ENCODE measurements at places on chromosomes 11 and 22.

DNA sequence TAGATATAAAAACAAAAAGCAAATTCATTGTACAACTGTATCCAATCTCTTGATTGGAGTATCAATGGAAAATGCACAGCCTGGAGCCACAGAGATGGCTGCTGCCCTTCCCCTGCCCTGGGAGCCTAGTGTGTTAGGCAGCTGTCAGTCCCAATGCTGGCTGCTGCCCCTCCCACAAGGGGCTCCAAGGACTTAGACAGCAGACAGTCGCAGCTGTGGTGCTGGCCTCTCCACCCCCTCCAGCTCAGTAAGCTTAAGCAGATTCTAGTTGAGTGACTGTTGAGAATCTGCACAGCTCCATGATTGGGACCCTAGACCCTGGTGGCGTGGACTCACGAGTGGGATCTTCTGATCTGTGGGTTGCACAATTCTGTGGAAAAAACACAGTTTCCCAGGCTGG lies 1511.2 kb downstream of the FAM181B start:
- no peak for DNase-seq

DNA sequence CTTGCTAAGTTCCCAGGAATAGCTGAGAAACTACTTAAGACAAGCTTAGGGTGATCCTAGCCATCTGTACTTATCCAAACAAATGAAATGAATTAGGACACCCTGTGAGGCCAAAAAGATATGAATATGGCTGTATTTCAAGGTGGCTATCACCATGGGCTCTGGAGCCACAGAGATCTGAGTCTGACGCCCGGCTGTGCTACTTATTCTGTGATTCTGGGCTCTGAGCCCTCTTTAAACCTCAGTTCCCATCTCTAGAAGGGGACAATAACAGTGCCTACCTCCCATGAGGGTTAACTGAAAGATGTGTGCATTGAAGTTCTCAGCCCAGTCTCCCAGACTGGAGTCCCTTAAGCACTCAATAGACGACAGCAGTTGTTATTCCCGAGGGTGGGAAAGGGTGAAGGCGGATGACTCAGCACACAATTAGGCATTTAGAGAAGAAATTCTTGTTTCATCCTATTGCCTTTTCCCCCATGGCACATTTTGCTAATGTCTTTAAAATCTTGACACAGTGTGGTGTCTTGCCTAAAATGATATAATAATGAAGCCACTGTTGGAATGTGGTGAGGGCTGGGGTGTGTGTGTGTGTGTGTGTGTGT lies 132.5 kb downstream of the ADAMTS15 start:
- DNase-seq, result no peak

GRCh38 chr11:72191961-72192381 lies at the start of gene FOLR1:
FOLR1 (plus strand) TSS chr11:72192140; CDS start chr11:72192174, 34 bp downstream.
- peak; percentile 74 for DNase-seq

DNA sequence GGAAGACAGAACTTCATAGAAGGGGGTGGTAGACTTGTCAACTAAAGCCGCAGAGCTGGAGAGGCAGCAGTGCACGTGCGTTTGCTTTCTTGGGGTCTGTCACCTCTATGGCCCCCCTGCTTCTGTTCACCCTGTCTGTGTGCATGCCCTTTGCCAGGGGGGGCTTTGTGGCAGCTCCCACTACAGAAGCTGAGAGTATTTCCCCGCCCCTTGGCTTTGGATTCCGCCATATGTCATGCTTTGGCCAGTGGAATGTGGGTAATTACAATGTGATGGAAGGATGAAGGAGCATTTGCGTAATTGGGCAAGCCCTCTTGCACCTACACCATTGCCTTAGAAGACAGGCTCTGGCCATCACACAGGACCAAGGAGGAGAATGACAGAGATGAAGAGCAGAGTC lies 153.0 kb downstream of the MPPED1 start:
- no peak for DNase-seq

GRCh38 chr11:38553148-38553547 lies 1955.1 kb upstream of the RAG2 start:
- no peak for DNase-seq

DNA sequence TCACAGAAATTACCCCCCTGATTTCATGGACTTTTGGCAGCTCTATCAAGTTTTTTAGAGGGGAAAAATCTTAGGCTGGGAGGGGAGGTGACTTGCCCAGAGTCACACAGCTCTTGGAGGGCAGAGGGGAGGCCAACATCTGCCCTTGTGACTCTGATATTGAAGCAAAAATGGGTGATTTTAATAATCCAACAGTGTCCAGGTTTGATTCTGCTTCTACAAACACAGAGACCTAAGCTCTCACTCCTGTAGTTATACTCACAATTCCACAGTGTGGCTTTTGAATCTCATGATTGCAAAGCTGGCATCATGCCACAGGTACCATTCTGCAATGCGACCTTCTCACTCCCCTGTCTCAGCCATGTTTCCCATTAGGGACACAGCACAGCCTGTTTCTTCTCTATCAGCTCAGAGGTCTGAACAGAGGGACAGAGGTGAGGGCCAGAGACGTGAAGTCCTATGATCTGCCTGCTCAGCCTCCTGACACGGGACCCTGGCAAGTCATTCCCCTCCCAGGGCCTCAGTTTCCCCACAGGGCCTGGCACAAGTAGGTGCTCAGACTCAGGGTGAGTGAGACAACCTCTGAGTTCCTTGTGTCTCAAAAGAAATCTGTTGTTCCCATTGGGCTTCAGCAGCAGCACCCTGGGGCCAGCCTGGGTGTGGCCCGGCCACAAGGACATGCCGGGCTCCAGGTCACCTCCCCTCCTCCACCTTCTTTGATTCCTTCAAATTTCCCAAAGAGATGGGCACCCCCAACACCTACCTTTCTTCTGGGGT lies 766 bp downstream of the APOL2 start:
- DNase-seq, result no peak

- DNase-seq, result no peak
These were observed 12.5 kb upstream of the LRRC10B start for GRCh38 chr11:61495801-61496601.

- peak; percentile 66 for DNase-seq
These were observed 22.9 kb upstream of the MRPL17 start for GRCh38 chr11:6705905-6706535.

DNA sequence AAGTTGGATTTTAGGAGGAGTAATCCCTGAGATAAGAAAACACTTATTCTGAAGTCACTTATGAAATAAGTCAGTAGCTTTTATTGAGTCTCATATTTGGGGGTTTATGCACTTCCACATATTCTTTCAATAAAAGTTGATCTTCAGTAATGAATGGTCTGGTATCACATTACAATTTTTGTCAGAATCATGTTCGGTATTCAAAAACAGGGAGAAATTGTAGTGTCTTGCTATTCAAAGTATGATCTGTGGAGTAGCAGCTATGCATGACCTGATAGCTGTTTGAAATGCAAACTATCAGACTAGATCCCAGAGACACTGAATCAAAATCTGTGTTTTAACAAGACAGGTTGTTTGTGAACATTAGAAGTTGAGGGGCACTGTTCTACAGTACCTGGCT lies 857.6 kb downstream of the METTL15 start:
- no peak for DNase-seq

GRCh38 chr22:41411021-41411851 lies 29.5 kb downstream of the TEF start:
- DNase-seq, result no peak

GRCh38 chr22:50016988-50017700 lies 4.6 kb upstream of the IL17REL start:
- no peak for DNase-seq

DNA sequence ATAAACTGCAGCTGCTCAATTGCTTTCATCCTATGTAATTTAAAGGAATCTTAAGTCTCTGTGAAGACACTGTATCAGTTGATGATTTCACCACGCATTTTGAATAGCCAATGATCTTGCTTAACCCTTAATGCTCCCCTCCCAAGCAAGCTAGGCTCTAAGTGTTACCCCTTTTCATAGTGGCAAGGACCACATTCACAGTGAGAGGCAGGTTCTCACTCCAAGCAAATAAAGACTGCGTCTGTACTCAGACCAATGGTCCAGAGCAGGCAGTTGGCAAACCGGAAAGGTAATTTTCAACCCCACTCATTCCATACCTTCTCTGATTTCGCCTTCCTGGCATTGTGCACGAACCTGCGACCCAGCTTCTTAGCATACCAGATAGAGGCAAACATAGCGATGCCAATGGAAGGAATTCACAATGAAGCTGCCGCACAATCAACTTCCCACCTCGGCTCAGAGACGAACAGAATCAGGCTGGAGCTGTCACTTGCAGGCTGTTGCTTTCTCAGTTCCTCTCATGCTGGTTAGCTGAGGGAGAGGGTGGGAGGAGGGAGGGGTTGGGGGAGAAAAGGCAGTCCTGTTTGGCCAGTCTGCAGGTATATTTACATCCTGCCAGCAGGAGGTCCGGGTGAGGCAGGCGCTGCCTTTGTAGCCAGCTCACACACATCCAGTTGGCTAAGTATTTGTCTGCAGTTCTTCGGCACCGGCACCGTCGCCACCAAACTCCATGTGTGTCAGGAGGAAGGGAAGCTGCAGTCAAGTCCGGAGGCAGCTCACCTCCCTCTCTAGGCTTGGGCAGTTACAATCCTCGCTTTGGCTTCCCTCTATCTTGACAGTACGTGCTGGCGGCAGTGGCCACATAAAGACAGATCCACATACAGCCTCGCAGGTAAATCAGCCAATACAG lies 1151.2 kb upstream of the CCDC90B start:
- no peak for DNase-seq

DNA sequence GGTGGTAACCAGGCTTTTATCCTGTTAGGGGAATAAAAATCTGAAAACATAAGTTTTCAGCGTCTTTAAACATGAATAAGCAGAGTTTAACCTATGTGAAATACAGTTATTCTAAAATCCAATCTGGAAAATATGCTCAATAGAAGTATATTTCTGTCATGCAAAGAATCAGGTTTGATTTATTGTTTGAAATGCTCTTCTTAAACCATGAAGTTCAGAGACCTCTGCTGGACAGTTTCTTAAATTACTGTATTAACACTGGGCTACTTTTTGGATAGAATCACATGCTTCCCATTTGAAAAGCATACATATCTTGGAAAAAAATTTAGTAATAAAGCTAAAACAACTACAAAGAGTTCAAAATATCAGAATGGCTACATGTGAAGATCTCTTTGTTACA lies 25.4 kb downstream of the APIP start:
- DNase-seq, result peak; percentile 55

GRCh38 chr11:117816846-117817367 lies 7.6 kb downstream of the FXYD2 start:
- no peak for DNase-seq

GRCh38 chr11:66315921-66316811 lies 678 bp downstream of the CD248 start:
- no peak for DNase-seq

GRCh38 chr11:36777311-36777710 lies 179.3 kb upstream of the RAG2 start:
- DNase-seq, result no peak

GRCh38 chr11:33773404-33773986 lies 825 bp downstream of the FBXO3 start:
- DNase-seq, result peak; percentile 16

DNA sequence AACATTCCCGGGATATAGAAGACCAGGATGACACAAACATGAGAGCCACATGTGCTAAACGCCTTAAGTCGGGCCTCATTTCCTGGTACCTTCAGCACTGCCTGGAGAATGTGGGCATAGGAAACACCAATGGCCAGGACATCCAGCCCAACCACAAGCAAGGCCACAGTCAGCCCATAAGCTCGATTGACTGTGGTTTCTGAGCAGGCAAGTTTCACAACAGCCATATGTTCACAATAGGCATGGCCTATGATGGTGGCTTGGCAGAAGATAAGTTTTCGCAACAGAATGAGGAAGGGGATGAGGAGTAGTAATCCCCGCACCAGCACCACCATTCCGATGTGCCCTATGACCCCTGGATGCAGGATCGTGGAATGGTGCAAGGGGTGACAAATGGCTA lies 26.9 kb upstream of the OR56A1 start:
- no peak for DNase-seq

GRCh38 chr22:31308181-31308580 lies 15.9 kb upstream of the PIK3IP1 start:
- no peak for DNase-seq

- no peak for DNase-seq
These were observed 40.7 kb downstream of the ZNF202 start for GRCh38 chr11:123700772-123701171.

- DNase-seq, result no peak
These were observed 147.6 kb downstream of the FBXO7 start for GRCh38 chr22:32622004-32622743.

DNA sequence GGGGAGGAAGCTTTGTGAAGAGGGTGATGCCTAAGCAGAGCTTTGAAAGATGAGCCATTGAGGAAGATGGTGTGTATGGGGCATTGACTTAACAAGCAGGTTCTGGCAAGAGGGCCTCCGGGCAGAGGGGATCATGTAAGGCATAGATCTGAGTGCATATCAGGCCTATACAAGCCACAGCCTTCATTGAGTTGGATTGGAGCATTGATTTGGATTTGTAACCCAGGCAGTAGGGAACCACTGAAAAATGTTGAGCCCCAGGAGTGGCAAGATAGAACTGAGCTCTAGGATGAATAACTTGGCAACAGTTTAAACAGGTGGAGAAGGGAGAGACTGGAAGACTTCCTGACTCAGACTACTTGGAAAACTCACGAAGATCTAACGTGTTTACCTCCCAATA lies 21.4 kb downstream of the PANX1 start:
- no peak for DNase-seq

DNA sequence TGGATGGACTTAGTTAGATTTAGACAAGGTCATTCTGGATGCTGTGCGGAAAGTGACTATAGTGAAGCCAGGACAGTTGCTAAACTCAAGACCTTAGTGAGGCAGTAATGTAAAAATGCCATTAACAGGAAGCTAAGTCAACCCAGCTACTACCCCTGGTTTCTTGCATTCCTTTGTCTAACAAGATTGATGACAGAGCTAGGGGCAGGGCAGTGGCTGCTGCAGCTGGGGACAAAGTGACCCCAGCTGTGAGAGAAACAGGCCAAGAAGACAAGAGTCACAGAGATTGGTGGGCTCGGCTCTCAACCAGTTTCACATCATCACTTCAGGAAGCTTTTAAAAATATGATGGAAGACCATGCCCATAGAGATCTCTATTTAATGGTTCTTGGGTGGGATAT lies 110.4 kb upstream of the POU2AF2 start:
- DNase-seq, result no peak

DNA sequence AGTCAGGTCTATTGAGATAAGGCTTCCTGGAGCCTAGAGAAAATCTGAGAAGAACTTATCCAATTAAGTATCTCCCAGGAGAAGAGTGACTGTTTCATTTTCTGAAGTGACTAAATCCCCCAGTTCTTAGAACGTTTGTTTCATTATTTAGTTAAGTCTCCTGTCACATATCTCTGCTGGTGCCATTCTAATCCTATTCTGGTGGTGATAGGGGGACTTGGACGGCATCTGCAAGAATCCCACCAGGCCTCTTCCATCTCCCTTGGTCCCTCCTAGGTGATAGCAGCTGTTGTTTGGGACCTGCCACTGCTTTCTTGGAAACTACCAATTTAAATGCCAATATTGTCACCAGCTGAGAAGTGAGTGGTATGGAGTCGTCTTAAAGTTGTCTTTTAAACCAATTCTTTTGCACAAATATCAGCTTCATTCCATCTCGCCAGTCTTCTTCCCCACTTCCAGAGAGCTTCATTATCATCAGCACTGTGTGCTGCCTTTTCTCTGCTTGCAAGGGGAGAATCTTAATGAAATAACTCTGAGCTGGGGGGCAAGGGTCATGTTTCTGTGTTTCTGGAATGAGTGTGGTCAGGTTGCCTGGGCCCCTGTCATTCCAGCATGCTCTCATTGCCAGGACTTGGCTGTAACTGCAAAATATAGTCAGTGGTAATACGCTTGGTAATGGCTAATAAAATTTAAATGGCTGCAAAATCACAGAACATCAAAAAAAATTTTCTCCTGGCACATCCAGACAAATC lies 104.8 kb downstream of the LDLRAD3 start:
- no peak for DNase-seq

Measured in HAP-1 (cell line).